ENCODE measurements at places on chromosomes 13 and 19.

DNA sequence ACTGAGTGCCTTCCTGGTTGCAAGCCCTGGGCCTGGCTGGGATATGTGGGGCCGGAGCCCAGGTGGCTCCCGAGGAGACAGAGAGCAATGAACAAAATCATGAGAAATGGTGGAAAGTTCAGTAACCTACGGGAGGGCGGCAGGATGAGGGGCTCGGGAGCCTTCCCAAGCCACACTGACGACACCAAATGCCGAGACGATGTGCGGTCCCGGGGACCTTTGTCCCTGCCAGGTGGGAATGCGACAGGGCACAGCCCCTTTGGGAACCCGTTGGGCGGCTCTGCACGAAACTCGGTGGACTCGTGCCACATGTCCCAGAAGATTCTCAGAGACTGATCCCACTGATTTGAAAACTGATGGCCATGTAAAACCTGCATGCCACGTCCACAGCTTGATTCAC lies 11.7 kb upstream of the ZNF14 start:
- DNase-seq = no peak

GRCh38 chr13:112760435-112760834 lies 70.6 kb downstream of the ATP11A start:
- DNase-seq = no peak

GRCh38 chr13:29496241-29496712 lies 99.2 kb downstream of the SLC7A1 start:
- no peak for DNase-seq

DNA sequence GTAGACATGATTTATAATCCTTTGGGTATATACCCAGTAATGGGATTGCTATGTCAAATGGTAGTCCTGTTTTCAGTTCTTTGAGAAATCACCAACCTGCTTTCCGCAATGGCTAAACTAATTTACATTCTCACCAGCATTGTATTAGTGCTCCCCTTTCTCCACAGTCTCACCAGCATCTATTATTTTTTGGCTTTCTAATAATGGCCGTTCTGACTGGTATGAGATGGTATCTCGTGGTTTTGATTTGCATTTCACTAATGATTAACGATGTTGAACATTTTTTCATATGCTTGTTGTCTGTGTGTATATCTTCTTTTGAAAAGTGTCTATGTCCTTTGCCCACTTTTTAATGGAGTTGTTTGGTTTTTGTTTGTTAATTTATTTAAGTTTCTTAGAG lies 165.1 kb downstream of the PDS5B start:
- no peak for DNase-seq

GRCh38 chr13:113586661-113587479 lies 2.3 kb downstream of the TFDP1 start:
- DNase-seq = no peak

- DNase-seq = peak; percentile 45
Measured at GRCh38 chr19:6801485-6802086, 29.1 kb downstream of the VAV1 start.

DNA sequence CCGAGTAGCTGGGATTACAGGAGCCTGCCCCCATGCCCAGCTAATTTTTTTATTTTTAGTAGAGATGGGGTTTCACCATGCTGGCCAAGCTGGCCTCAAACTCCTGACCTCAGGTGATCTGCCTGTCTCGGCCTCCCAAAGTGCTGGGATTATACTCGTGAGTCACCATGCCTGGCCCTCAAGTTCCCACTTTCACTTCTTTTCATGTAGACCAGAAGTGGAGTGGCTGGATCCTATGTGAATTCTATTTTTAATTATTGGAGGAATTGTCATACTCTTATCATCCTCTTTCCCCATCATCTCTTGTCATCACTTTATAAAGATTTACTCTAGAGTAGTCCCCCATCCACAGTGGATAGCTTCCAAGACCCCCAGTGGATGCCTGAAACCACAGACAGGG lies 12.8 kb upstream of the SIGLEC10 start:
- DNase-seq = no peak

DNA sequence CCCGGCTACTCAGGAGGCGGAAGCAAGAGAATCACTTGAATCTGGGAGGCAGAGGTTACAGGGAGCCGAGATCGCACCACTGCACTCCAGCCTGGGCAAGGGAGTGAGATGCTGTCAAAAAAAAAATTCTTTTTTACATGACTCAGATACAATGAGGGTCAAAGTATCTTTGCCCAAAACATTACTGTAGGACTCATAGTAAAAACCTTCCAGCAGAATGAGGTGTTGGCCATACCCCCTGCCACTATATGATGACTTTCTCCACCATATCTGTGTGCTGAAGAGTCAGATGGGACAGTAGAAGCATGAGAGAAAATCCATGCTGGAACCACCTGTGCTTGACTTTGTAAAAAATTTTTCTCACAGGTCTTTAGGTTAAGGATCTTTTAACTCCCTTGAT lies 86.7 kb downstream of the COL4A2 start:
- DNase-seq = no peak

GRCh38 chr13:45333977-45334922 lies 6.7 kb downstream of the TPT1 start:
- DNase-seq = no peak

DNA sequence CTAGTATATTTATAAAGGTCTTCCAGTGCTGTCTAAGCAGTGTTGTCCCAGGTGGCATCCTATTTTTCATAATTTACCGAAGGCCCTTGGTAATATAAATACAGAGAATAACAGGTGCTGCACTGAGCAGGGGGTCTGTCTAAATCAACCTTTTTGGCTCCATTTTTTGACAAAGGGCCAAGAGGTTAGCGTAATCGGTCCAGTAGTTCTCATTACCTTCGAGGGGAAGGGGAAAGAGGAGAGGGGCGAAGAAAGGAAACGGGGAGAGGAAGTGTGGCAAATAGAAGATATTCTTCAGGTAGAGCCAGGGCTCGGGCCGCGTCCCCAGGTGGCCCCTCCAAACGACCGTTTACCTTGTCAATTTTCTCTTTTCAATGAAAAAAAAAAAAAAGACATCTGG lies 749 bp upstream of the PAN3 start:
- DNase-seq = peak; percentile 40

All from hematopoietic multipotent progenitor cell treated with erythropoietin and hydrocortisone succinate and interleukin-3 and kit ligand, for 15 days (in vitro differentiated cells).